ENCODE measurements at places on chromosomes 6 and 20.

DNA sequence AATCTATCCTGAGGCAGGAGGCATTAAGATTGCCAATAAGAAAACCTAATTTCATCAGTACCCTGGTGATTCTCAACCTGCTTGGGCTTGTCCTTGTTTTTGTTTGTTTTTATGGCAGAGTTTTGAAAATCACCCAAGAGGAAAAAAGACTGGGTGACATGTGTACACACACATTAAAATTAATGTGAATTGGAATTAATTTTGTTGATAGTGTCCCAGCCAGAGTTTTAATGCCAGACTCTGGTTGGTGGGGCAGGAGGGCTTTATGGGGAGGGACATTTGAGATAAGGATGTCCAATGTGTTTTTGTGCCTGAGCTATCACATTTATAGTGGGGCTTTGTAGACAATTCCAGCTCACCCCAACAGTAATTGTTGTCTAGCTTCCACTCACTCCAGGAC lies 184.6 kb downstream of the ID4 start:
- DNase-seq = no peak

GRCh38 chr20:35020108-35020928 lies 64.7 kb downstream of the MYH7B start:
- no peak for DNase-seq

DNA sequence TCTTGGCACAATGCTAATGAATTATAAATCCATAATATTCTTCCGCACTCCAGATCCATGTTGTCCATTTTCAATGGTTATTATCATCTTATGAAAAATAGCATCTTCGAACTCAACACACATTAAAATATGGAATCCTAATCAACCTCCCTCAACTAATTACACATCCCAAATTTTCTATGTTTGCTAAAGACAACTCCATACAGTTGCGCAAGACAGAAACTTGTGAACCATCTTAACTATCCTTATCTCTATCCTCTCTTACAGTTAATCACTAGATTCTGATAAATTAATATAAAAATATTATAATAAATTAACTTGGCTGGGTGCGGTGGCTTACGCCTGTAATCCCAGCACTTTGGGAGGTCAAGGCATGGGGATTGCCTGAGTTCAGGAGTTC lies 38.3 kb upstream of the TFAP2B start:
- DNase-seq = no peak

DNA sequence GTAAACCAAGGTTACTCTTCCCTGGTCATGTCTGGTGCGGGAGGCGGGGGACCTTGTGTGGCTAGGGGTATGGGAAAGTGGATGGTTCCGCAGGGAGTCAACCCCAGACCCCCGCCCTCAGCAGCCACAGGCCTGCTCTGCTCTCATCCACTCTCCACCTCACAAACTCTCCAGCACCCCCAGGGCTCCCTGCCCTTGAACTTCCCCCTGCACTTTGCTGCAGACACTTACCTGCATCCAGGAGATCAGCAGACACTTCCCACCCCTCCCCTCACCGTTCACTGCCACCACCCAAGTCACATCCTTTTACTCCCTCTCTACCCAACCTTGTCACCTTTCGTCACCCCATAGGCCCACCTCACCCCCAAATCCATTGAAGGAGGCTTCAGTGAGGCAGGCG lies 3.9 kb upstream of the RAET1L start:
- no peak for DNase-seq

DNA sequence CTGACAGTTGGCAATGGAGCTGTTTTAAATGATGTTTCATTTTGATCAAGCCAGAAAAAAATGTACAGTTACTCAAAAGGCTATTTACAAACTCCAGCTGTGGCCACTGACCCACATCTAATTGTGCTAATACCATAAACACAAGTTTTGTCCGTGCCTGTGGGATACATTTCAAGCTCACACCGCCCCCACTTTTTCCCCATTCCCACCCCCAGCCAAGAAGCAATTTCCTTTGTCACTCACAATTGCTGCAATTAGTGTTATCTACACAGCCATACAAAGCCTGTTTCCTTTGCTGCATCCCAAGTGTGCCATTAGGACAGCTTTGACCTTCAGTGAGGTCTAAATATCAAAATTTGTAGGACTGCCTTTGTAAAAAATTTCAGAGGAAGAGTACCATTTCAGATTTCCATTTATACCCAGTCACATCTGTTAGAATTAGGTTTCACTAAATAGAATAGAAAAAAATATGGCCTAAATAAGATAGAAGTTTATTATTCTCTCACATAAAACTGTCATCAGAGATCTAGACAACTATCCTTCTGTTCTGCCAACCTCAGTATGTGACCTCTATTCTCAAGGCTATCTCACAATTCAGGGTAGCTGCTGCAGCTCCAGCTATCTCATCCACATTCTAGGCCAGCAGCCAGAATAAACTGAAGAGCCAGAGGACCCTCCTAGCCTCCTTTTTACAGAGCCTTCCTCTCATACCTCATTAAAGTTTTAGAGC lies 202.6 kb downstream of the NFATC2 start:
- DNase-seq = no peak

DNA sequence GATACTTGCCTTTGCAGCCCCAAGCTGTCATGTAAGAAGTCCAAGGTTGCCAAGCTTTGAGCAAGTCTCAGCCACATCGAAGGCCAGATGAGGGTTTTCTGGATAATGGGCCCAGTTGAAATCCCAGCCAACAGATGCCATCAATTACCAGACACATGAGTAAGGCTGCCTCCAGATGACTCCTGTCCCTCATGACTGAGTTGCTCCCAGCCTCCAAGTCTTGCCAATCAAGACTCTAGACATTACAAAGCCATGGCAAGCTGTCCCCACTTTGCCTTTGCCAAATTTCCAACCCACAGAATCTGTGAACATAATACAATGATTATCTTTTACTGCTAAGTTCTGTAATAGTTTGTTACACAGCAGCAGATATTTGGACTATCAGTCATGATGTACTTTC lies 76.8 kb upstream of the ARMC2 start:
- DNase-seq = no peak

DNA sequence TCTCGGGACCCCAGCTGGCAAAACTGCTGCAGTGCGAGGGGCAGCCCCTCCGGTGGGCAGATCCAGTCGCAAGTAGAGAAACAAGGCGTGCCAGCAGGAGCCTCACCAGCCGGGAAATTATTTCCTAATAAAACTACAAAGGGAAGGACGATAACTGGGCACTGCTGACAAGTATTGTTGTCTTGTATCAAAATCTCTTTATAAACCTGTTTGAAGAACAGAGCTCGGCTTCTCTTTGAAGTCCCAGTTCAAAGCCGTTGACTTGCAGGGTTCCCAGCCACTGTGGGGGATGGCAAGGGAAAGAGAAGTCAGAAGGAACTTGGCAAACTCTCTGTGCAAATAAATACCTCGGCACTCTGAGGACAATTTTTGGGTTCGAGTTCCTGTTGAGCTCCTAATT lies 504.5 kb downstream of the CD83 start:
- no peak for DNase-seq

GRCh38 chr6:134266776-134267175 lies 51.1 kb downstream of the SGK1 start:
- DNase-seq = no peak

Measured in effector CD4-positive, alpha-beta T cell (primary cell).